NCI-H524 (cell line): ENCODE measurements at places on chromosomes 1 and 21.

DNA sequence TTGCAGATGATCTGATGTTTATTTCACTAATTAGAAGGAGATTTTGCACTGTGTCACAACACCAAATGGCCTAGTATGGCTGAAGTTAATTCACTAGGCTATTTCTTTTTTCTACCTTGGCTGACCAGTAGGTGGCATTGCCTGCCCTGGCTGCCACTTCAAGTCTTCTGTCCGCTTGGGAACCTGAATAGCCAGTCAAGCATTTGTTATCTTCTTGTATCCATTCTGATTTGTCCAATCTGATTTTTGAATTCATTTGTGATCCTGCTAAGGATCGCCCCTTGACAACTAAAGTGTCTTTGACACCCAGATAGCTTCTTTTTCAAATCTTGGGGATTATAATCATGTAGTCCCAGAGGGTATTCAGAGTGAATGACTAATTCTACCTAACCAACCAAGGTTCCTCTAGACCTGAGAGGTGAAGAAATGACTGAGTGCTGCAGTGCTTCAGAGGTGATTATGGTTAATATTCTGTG lies 99.4 kb downstream of the GIPC2 start:
- peak; percentile 11 for DNase-seq

DNA sequence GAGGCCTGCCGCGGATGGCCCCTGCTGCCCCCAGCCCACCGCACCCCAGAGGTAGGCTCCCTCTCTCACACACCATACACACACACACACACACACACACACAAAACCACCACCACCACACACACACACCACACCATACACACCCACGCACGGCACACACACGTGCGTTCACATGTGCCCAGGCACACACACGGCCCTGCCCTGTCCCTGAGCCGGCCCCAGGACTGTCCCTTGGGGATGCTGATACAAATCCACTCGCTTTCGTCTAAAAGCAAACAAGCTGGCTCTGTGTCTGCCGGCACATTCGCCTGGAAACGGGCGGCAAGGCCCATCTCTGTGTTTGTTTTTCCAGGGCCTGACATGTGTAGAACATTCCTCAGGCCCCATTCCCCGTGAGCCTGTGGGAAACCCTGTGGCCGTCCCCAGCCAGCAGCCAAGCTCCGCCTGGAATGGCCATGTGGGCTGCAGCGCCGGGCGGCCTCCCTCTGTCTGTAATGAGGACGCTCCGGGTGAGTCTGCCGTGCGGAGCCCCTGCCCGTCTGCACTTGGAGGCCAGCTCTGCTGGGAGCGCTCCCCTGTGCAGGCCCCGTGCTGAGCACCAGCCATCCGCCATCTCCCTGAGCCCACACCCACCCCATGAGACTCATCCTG lies 67.4 kb downstream of the DMRTB1 start:
- no peak for DNase-seq

GRCh38 chr1:64980745-64981600 lies 14.6 kb upstream of the JAK1 start:
- DNase-seq, result no peak

DNA sequence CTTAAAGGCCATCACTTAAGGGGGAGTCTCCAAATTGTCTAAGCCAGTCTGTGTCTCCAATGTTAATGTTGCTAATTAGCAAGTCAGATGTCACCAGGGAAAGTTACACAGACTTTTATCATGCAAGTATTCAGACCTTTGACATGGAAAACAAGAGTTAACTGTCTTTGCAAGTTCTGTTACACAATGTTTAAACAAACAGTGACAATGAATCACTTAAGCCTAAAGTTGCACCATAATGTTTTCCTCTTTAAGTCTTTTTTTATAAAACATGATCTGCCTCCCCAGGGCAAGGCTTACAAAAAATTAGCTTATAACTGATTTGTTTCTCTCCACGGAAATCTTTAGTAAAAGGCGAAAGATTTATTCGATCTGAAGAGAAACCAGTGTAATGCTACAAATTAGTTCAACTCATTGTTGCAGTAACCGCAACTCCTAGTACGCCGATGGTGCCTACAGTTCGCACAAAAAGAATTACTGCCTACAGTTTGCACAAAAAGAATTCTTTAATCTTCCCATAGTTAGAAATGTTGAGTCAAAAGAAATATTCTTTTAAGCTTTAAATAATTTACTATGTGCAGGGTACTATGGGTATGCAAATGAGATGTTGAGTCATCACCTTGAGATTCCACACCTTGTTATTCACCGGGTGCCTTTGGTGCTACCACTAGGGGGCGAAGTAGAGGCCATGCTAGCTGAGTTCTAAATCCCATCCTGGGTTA lies 45.3 kb downstream of the HHAT start:
- DNase-seq, result peak; percentile 58

- DNase-seq, result no peak
These were observed 326.5 kb upstream of the SGIP1 start for GRCh38 chr1:66207484-66207883.
